ENCODE measurements at places on chromosomes 3 and 15.

DNA sequence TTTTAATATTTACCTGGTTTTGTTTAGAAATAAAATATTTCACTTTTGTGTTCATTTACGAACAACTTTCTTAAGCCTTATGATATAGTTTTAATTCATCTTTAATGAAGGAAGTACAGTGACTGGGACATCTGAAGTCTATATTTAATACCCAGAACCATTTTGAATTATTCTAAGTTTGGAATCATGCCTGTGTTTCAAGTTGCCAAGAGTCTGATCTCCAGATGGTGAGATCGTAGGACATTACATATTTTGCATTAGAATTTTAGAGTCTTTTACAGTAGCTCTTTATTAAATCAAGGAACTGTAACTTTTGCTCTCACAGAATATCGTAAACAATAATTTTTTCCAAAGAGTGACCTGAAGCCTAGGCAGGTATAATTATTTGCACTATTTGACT lies 420.7 kb downstream of the SI start:
- no peak for DNase-seq

DNA sequence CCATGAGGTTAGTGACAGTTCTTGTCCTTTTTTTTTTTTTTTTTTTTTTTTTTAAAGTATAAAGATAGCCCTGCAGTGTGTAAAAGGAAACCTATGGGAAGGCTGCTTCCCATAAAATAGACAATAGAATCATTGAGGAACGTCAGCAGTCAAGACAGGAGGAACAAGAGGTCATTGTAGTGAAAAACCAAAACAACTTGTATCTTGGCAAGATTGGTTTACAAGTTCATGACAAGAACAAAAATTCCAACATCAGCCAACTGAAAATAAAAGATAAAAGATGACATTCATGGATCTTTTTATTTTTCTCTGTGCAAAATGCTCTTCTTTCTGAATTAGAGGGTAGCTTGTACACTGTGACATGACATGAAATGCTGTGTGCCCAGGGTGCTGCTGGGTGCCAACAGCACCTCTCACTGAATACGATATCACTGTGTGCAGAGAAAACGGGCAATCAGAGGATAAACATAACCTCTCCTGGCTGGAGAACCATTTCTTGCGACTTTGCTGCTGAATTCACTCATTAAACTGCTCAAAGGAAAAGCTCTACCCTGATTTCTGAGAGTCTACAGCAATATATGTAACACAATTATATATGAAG lies 30.1 kb upstream of the IP6K2 start:
- no peak for DNase-seq

GRCh38 chr3:124826703-124827102 lies 60.5 kb downstream of the ITGB5 start:
- peak; percentile 81 for DNase-seq

DNA sequence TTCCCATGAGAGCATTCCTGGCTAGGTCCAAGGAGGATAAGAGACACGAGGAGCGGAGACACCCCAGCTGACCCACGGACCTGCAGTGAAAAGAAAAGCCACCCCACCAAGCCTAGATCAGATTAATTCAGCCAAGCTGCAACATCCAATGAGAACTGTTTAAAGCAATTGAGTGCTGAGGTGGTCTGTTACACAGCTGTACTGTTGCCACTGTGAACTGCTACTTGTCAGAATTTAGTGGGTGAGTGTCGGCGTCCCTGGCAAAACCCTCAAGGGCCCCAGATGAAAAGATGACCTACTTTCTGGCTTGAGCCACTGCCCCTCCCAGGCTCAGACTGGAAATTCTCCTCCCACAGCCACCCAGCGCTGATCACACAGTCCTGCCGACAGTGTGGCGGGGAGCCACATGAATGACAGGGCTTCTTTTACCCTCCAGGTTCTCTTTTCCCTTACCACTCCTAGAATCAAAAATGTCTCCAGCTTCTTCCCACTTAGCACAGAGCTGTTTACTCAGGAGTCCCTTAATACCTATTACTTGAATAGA lies 26.4 kb upstream of the KBTBD12 start:
- DNase-seq = no peak

DNA sequence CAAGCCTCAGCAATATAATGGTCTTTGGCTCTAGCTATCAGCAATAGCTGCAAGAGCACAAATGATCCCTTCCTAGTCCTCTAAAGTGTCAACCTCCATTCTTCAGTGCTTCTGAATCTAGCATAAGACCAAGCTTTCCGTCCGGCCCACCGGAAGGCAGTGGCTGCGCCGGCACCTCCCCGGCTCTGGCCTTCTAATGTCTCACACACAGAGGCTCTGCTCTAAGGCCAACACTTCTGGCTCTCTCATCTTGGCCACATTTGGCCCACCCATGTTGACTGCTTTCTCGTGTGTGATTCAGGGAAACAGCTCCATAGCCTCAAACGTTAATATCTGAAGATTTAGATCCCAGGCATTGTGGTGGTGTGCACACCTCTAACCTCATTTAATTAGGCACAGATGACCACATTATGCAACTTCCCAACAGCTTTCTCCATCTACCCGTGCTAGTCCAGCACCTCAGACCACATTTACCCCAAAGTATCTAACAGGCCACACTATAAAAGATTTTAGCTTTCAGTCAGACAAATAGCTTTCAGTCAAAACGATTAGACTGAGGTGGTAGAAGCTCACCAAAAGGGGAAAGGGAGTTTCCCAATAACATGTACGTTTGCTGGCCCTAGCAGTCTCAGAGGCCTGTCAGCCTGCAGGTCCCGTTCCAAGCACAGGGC lies 19.3 kb downstream of the SLC51A start:
- no peak for DNase-seq

GRCh38 chr15:39363761-39364586 lies 216.9 kb upstream of the THBS1 start:
- no peak for DNase-seq

- no peak for DNase-seq
Measured at GRCh38 chr15:66581972-66582537, 16.3 kb upstream of the LCTL start.

DNA sequence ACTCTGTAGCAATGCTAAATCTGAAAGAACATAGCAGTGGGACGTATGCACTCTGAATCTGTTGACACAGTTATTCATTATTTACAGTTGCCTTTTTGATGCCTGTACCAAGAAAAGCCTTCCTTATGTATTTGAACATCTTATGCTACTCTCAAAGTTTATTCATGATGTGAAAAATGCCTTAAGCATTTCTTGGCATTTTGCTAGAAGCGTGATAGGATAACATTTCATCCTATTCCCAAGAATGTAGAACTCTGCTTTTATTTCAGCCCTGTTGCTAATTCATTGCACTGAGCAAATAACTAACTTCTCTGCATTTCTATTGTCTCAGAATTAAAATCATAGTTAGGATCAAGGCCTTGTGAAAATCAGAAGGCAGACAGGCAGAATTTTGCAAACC lies 105.5 kb downstream of the STRIT1 start:
- no peak for DNase-seq

DNA sequence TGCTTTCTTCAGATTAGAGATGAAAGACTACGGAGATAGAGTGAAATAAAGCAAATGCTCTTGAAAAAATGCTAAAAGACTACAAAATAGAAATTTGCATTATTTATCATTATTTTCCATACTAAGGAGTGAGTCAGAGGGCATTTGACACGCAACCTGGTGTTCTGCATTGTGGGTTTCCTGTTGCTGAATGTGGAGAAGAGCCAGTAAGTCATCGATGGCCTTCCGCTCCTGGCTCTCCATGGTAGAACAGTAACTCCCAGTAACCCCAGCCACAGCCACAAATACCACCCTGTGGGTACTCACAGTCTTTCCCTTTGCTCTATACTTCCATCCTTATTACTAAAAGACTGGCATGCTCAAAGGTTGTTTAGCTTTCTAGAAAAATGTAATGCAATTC lies 61.5 kb downstream of the CGGBP1 start:
- peak; percentile 11 for DNase-seq

GRCh38 chr3:134840459-134840858 lies 45.4 kb downstream of the EPHB1 start:
- DNase-seq = no peak

DNA sequence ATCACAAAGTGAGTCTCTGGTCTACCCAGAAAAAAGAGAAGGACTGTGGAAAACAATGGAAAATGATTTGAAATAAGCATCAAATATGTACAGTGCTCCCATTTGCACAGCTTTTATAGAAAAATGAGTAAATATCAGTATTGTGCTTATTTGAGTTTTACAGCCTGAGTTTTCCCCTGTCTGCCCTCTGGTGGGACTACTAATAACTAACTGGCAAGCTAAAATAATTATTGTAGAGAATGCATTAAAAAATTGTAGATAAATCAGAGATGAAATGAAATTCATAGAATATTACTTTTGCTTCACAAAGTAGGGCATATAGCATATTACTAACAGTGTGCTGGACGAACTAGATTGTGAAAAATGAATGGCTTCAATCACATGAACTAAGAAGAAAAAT lies 287.1 kb downstream of the NAALADL2 start:
- DNase-seq = no peak

- no peak for DNase-seq
Measured at GRCh38 chr15:86522721-86523120, 443.1 kb downstream of the AGBL1 start.

GRCh38 chr15:70569091-70569713 lies 194.2 kb downstream of the UACA start:
- peak; percentile 57 for DNase-seq

- no peak for DNase-seq
Measured at GRCh38 chr3:132037581-132037980, 2.8 kb upstream of the CPNE4 start.

DNA sequence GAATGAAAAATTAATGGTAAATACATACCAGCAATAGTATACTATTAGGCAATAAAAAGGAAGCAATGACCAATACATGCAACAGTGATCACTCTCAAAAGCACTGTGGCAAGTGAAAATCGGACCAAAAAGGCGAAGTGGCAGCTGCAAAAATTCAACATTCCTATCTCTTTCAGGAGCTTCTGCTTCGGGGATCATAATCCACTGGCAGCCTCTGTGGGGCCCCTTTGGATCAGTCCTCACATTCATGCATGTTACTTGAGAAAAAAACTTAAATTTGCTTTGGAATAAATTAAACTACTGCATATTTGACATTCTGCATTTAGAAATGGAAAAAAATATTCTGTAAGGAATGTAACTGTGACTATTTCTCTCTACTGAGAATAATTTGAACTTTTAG lies 425.6 kb downstream of the NR2F2 start:
- no peak for DNase-seq

DNA sequence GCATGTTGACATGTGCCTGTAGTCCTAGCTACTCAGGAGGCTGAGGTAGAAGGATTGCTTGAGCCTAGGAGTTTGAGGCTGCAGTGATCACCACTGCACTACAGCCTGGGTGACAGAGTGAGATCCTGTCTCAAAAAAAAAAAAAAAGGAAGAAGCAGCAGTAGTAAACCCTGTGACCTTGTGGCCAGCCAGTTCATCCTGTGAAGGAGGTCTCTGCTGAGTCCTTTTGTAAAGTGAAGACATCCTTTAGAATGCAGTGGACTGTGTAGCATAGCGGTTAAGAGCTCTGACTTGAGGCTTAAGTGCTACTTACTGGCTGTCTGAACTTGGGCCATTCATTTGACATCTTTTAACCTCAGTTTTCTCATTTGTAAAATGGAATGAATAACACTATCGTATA lies 8.3 kb downstream of the EXOSC7 start:
- DNase-seq = no peak

DNA sequence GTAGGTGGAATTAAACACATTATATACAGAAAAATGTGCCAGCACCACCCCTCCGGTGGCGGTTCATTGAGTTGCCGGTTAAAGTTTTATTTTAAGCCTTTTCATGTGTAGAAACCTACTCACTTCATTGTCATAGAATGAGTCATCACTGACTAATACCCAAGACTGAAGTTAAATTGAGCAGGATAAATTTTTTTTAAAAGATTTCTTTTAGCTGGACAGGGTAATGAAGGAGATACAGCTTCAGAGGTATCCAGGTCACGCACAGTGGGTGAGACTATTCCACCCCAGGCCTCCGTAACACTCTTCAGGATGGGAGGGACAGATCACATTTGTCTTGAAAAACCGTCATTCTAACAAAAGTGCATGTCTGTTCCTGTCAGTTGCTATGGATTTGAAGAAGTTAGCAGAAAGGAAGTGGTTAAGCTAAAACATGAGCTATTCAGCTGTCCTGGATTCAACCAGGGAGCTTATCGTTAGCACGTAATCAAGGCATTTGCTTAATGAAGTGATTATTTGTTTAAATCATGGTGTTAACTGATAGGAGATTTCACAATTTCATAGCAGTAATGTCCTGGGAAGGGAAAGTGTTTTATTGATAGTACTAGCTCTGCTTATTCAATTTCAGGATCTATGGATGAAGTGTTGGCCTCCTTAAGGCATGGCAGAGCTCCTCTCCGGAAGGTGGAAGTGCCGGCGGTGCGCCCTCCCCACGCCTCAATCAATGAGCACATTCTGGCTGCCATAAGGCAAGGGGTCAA lies 23.4 kb downstream of the WHAMM start:
- DNase-seq = peak; percentile 87

DNA sequence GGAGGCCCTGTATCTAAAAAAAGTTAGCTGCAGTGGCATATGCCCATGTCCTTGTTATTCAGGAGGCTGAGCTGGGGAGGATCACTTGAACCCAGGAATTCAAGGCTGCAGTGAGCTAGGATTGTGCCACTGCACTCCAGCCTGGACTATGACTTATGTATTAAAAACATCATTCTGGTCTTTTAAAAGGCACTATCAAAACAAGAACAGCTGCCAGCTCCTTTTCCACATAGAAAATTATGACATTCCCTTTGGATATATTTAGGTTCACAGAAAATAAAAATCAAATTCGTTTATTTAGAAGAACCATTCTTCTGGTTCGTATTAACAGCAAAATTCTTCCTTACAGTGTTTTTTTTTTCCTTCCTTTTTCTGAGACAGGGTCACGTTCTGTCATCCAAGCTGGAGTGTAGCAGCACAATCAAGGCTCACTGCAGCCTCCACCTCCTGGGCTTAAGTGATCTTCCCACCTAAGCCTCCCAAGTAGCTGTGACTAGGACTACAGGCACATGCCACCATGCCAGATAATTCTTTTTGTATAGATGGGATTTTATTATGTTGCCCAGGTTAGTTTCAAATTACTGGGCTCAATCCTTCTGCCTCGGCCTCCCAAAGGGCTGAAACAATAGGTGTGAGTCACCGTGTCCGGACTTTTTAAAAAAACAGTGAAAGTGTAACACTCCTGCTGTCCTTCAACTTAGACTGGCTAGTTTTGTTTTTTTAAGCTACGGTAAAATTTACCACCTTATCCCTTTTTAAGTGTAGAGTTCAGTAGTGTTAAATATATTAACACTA lies 13.9 kb downstream of the ICE2 start:
- peak; percentile 30 for DNase-seq

DNA sequence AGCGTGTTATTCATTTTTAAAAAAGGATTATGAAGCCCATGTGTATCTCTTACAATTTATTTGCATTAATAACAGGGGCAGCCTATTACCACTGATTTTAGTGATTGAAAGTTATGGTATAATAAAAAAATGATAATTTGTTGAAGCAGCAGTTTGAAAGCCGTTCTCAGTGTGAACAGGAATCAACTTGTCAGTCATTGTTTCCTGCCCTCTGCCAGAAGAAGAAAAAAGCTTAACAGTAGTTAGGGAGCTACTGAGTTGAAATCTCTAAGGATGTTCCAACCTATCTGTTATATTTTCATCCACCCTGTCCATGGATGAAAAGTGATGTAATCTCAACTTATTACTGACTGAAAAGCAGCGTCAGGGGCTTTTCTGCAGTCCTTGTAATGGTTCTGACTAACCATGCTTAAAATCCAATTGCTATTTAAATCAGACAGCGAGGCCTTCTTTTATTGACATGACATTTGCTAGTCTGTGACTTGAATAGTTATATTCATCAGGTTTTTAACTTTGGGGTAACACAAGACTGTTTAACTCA lies 486.7 kb downstream of the ROBO2 start:
- no peak for DNase-seq

Data from A172 (cell line).